ENCODE measurements at places on chromosomes 12 and 14. TPM values are rescaled to one million over a fixed set of nuclear protein-coding genes. Genes with fewer than 3 reads are reported as not detected.

RNASE3 gene
- total RNA-seq = 0.80 TPM

KLHL33 gene
- total RNA-seq = 0.35 TPM

AHSA1 gene
- 120 TPM for total RNA-seq

RPS6KA5 gene
- 3.2 TPM for total RNA-seq

RARG gene
- total RNA-seq = 18.0 TPM

DDN gene
- 0.10 TPM for total RNA-seq

- no peak for DNase-seq
Measured at GRCh38 chr14:78440356-78440894, 270.3 kb downstream of the NRXN3 start.

DNA sequence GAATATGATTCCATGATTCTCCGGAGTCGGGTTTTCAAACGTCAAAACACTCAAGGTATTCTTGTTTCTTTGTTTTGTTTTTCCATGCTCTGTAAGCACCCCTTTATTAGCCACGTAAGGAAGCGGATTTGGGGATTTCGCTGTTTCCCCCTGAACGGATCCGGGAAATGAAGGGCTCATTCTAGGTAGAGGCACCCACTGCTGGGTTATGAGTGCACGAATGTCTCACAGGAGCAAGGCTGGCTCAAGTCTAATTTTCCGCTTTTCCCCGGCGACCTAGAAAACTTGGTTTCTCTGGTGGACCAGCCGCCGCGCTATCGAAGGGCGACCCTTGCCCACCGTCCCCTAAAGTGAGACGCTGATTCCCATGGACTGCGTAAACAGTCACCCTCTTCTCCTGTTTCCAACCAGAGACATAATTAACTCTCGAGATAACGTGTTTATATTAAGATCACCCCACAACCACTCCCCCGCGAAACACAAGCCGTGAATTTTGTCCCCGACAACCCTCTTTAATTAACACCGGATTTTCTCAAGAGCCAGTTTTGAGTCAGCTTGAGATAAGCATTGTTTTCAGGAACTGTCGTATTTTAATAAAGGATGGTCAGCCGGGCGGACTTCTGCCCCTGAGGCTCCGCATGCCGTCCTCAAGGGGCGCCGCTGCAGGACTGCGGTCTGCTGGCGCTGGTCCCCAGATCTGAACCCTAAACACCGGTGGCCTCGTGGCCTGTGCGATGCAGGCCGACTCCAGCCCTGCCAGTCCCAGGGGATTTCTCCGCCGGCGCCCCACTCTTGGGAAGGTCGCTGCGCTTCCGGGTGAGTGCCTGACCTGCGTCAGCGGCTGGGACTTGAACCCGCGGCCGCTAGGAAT, 515 bp upstream of the ABCC9 start:
- DNase-seq = no peak

GRCh38 chr14:62661818-62662217, 383.4 kb downstream of the KCNH5 start:
- DNase-seq = no peak

DNA sequence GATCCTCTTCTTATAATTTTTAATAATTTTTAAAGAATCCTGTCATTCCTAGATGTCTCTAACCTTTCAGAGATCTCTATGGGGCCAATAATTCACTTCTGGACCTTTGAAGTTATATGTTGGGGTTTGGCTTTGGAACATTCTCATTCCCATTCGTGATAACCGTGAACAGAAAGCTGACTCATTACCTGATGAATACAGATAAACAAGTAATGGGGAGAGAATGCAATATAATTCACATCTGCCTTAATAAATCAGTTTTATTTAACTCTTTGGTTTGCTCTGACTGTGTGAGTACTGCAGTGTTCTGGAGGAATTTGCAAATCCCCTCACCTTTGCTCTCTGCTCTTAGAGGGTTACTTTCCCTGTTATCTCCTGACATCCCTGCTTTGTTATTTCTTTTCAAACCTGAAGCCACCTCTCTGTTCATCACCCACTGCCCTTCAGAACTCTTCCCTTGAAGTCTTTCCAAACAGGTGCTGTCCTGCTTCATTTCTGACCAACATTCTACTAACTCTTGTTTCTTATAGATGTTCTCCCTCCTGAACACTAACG, 79.6 kb upstream of the SLC38A2 start:
- DNase-seq = no peak

DNA sequence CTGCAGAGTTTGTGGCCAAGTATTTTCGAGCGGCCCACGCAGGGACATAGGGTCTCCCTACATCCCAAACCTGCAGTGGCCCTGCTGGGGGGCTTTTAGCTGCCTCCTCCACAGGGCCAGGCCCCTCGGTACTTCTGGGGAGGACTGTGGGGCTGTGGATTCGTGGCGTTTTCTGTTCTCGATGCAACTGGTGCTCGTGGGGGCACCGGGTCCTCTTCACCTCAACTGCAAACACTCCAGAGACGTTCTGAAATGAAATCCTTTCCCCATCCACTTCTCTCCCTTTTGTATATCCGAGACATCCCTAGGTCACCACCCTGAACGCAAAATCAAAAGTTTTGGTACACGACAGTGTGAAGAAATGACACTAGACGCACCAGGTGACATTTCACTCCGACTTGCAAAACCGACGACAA, 2.3 kb downstream of the RFX4 start:
- no peak for DNase-seq

DNA sequence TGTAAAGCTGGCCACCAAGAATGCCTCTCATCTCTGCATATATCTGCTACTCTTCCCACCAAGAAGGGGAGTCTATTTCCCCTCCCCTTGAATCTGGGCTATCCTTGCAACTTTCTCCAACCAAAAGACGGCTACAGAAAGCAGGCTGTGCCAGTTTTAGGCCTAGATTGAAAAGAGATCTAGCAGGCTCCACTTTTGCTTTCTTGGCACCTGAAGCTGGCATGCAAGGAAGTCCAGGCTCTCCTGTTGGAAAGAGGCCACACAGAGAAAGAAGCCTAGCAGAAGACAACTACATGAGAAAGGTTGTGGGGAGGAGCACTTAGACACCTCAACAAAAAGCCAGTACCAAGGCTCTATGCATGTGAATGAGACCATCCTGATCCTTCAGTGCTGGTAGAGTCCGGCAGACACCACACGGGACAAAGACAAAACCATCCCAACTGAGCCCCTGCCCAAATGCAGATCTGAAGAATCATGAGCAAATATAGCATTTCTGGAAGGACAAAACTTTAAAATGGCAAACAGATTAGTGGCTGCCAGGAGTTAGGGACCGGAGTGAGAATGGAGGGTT, 68.0 kb downstream of the SPPL3 start:
- no peak for DNase-seq

GRCh38 chr12:44972746-44973421, 78.0 kb downstream of the DBX2 start:
- no peak for DNase-seq

- no peak for DNase-seq
Measured at GRCh38 chr14:93004699-93005082, 81.7 kb downstream of the CHGA start.

DNA sequence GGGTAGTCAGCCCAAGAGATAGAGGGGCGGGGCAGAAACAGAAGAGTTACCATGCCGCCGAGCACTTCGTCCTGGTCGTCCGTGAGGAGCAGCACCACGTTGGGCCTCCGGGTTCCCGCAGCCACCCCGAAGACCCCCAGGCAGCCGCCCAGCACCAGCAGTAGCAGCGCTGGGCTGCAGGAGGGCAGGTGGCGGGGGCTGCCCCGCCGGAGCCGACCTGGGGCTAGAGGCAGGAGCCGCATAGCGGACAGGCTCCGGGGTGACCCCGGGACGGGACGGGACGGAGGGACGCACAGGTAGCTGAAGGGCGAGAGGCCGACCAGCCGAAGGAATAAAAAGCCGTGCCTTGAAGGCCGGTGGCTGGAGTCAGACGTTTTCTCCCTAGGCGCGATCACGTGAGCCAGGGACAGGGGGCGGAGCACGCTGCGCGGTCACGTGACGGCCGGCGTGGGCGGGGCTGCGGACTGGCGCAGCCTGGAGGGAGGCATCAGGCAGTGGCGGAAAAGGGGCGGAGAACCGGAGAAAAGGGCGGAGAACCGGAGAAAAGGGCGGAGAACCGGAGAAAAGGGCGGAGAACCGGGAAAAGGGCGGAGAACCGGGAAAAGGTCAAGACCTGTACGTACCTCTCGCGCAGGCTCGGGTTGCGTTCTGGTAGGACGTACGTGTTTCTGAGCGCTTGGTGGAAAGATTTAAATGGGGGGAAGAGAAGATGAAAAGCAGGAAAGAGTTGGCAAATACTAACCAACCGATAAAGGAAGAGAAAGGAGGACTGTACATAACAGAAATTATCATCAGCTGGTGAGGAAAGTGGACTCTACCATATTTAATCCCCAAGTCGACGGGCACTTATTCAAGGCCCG, at the start of gene GNS:
Gene GNS, minus strand, starts transcription at position 372 of the 860 bp plus-strand sequence. Its CDS starts 130 bp downstream, at position 242.
- DNase-seq = peak; percentile 99

All from mesenteric fat pad (tissue), 1 donor.